ENCODE measurements at places on chromosomes 5 and 9. TPM values are rescaled to one million over a fixed set of nuclear protein-coding genes. Genes with fewer than 3 reads are reported as not detected.

The CA9 gene
- total RNA-seq: 7.3 TPM

The TCERG1 gene
- 56.4 TPM for total RNA-seq

The PCDHGB5 gene
- total RNA-seq: 2.1 TPM

The IFNA13 gene
- not detected for total RNA-seq

The MYORG gene
- 4.3 TPM for total RNA-seq

The TRMT10B gene
- 6.3 TPM for total RNA-seq

The PRDM9 gene
- not detected for total RNA-seq

The LCN1 gene
- total RNA-seq: not detected

The SELENOP gene
- total RNA-seq: not detected

The BHMT2 gene
- not detected for total RNA-seq

The OR1J2 gene
- total RNA-seq: not detected

The SH2D3C gene
- total RNA-seq: not detected

The ADAMTSL2 gene
- total RNA-seq: not detected

The SLC34A3 gene
- total RNA-seq: 0.07 TPM

The PCAT7 gene
- 1.1 TPM for total RNA-seq

The LCN15 gene
- total RNA-seq: not detected

The KIAA0825 gene
- 0.35 TPM for total RNA-seq

The FST gene
- total RNA-seq: 11.0 TPM

The ELAVL2 gene
- not detected for total RNA-seq

The PCDHB7 gene
- total RNA-seq: not detected

The KIF20A gene
- total RNA-seq: 42.0 TPM

The PCDHA9 gene
- total RNA-seq: 0.04 TPM

The GFI1B gene
- total RNA-seq: not detected

The PCDHGA11 gene
- 0.06 TPM for total RNA-seq

The AHRR gene
- total RNA-seq: 2.6 TPM

The PCDHB11 gene
- total RNA-seq: 0.07 TPM

The SOHLH1 gene
- total RNA-seq: not detected

The C5orf58 gene
- not detected for total RNA-seq

The ZDHHC11 gene
- total RNA-seq: 14.6 TPM

The ZNF483 gene
- total RNA-seq: 0.40 TPM

The OTP gene
- total RNA-seq: 0.19 TPM

The RAB14 gene
- total RNA-seq: 45.8 TPM

The PCDHGA1 gene
- 0.31 TPM for total RNA-seq

The UBE2D2 gene
- 121 TPM for total RNA-seq

The NUTM2G gene
- total RNA-seq: not detected

The GBGT1 gene
- total RNA-seq: 2.7 TPM

The RELL2 gene
- 3.7 TPM for total RNA-seq

The ARL14EPL gene
- 0.19 TPM for total RNA-seq

The PCDHB16 gene
- 0.30 TPM for total RNA-seq

The CER1 gene
- total RNA-seq: not detected
